ENCODE measurements at places on chromosomes 16 and 17.

DNA sequence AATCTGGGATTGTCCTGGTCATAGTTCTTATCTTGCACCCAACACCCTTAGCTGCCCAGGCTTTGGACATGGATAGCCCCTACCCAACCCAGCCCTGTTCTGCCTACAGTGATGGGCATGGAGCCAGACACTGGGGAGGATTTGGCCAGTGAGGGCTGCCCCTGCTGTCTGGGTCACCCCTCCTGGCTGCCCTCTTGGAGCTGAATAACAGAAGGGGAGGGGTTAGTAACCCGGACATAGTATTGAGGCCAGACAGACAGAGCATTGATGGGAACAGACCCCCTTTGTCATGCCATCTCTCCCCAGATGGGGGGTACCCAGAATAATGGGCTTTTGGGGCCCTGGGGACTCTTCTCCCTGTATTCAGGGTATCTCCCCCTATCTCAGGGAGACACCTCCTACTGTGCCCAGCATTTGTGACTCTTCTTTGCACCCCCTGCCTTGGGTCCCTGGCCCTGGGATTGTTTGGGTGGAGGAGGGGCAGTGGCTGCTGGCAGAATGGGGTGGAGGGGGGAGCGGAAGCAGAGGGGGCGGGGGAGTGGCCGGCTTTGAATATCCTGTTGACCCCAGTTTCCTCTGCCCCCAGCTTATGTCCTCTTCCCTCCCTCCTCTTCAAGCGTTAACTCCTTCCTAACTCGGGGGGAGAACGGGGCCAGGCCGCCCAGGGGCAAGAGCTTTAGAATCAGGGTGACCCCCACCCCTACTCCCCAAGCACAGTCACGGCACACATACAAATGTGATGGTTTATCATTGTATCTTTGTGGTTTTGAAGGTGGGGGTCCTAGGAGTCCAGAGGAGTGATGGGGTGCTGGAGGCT, 17.0 kb downstream of the GJD3 start:
- DNase-seq, result no peak

DNA sequence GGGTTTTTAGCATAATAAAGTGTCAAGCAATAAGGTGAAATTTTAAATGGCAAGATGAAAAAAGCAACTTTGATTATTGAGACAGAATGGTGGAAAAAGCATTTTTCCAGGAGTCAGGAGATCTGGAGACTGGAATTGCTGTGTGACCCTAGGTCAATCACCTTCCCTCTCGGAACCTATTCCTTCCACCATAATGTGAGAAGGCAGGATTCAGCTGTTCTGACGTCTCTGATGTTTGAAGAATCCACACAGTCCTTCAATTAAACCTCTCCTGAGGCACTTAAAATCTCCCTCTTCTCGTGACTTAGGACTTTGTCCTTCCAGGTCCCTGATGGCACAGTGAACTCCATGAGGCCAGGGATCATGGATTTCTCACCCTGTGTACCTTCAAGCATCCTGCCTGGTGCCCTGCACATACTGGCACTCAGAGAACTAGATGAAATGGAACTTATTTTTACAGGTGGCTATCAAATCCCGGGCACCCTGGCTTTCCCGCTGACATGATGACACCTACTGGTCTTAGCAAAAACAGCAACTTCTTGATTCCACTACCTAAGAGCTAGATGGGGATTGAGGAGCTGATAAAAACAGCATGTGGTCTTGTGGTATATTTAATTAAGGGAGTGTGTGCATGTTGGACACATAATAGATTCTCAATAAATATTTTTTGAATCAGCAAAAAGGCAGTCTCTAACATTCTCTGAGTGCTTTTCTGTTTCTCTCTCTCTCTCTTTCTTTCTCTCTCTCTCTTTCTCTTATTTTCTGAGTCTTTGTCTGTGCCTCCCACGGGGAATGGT, 2.3 kb upstream of the CCDC182 start:
- peak; percentile 43 for DNase-seq

- no peak for DNase-seq
Observed at GRCh38 chr17:50618300-50618699, 16.4 kb upstream of the ABCC3 start.

- DNase-seq, result no peak
Observed at GRCh38 chr16:1426734-1427471, 4.0 kb upstream of the PERCC1 start.

- DNase-seq, result no peak
Observed at GRCh38 chr16:15749371-15749770, 99.3 kb downstream of the NDE1 start.

- peak; percentile 40 for DNase-seq
Observed at GRCh38 chr17:7043497-7044198, at the start of gene SLC16A11. Gene SLC16A11, minus strand, starts transcription at chr17:7044092. Its CDS starts 579 bp downstream, at chr17:7043513.

DNA sequence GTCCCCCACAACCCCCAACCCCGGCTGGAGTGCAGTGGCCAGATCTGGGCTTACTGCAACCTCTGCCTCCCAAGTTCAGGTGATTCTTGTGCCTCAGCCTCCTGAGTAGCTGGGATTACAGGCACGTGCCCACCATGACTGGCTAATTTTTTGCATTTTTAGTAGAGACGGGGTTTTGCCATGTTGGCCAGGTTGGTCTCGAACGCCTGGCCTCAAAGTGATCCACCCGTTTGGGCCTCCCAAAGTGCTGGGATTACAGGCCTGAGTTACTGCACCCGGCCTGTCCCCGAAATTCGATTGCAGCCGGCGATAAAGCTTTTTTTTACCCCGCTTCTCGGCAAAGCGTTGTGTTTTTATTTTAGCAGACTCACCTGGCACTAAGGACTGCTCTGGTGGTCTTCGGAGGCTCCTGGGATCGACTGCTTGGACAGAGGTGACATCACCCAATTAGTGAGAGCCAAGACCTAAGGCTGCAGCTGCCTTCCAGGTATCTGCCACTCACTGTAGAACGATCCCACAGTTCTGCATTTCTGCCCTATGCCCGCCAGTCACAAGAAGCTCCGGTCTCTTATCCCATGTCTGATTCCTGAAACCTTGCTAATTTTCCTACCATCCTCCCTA, 82.2 kb upstream of the ARL4D start:
- no peak for DNase-seq

- no peak for DNase-seq
Observed at GRCh38 chr16:1828645-1829410, 1.8 kb downstream of the FAHD1 start.

DNA sequence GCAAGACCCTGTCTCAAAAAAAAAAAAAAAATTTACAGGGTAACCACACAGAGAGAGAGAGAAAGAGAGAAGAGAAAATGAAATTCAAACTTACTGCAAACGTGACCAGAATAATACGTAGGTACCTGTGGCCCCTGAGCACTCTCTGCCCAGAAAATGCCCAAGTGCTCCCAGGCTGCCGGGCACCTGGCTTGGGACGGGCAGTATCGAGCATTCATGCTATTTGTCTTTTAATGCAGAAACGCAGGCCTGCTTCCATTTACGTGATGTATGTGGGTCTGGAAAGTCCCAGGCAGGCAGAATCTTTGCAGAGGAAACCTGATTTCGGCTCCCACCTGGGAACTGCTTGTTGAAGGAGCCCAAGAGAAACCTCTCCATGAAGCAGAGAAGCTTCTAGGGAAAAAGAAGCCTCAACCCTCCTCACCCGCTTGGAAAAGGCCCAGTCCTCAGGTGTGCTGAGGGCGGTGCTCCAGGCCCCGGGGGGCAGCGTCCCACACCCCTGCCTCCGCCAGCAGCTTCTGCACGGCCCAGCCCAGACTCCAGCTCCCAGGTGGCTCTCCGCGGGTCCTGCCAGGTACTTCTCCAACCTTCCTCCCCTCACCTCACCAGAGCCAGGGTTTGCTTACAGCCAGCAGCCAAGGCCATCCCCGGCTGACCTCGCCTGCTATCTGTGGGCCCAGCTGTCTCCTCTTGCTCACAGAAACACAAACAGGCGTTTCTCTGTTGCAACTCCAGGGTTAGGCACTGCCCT, 14.0 kb downstream of the RPH3AL start:
- DNase-seq, result no peak

DNA sequence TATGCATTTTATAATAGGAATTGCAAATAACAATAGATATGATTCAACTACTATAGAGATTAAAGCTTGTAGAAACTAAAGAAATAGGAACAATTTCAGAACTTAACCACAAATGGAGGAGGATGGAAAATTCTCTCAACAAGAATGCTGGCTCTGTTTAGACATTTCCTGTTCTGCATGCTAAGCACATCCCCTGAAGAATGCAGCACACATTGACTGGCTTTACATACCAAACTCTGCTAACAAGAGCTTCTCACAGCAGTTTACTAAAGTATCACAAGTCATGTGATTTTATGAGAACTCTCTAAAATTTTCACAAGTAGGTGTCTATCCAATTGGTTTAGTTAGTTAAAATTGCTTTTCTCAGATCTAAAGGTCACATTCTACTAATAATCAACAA, 85.2 kb downstream of the SPAG9 start:
- DNase-seq, result no peak

DNA sequence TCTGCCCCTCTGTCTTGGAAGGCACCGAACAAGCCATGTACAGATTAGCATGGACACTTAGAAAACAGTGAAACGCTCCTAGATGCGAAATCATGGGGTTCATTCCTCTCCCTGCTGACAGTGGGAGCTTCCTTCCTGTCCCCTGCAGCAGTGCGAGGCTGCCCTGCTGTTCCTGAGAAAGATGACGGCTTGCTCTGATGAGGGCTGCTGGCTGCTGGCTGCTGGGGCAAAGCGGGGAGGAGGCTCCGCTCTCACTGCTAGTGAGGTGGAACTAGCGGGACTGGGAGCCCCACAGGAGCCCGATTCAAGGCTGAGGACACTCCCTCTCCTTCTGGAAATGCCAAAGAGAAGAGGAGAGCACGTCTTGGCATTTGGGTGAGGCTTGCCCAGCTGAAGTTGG, 25.9 kb upstream of the CACNG4 start:
- no peak for DNase-seq

DNA sequence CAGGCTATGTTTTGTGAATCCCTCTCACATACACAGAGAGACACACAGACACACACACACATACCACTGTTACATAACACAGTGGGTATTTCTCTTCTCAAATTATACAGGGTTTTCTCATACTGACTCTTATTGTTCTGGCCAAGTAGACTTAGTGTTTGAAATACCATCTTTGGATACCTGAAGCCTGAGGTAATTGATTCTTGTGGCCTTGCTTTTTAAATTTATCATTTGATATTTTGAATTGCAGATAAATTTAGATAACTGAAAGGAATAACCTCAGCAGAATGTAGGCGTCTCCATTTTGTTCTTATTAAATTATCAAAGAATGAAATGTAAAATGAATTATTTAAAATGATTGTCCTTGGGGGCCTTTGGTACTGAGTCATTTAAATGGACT, 223.8 kb downstream of the LGALS9B start:
- DNase-seq, result no peak

- no peak for DNase-seq
Observed at GRCh38 chr17:13001991-13002615, 15.7 kb downstream of the ELAC2 start.

- DNase-seq, result no peak
Observed at GRCh38 chr16:30700491-30700890, 1.5 kb downstream of the SRCAP start.

DNA sequence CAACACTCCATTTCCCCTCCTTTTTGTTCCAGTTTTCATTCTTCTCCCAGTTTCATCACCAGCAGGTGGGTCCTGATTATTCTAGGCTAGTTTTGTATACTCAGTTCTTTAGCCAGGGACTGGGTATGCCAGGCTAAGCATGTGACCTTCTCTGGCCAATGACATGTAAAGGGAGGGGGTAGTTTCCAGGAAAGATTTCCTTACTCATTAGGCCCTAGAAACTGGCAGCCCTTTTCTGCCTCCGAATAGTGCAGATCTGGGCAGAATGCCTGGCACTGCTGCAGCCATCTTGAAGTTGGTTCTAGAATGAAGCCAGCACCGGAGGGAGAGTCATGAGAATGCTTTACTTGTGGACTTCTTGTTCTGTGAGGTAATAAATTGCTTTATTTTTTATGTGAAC, 126.9 kb upstream of the AXIN2 start:
- DNase-seq, result no peak

DNA sequence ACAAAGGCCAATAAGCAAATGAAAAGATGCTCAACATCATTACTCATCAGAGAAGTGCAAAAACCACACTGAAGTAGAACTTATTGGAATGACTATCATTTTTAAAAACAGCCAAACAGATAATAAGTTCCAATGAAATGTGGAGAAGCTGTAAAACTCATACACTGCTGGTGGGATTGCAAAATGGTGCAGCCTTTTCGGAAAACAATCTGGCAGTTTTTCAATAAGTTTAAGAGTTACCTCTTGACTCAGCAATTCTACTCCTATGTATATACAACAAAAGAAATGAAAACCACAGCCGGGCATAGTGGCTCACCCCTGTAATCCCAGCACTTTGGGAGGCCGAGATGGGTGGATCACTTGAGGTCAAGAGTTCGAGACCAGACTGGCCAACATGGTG, 49.3 kb downstream of the AKAP10 start:
- no peak for DNase-seq

GRCh38 chr17:37375706-37376105, at the start of gene C17orf78:
Gene C17orf78, plus strand, starts transcription at chr17:37375985. Its CDS starts 108 bp downstream, at chr17:37376093.
- no peak for DNase-seq

DNA sequence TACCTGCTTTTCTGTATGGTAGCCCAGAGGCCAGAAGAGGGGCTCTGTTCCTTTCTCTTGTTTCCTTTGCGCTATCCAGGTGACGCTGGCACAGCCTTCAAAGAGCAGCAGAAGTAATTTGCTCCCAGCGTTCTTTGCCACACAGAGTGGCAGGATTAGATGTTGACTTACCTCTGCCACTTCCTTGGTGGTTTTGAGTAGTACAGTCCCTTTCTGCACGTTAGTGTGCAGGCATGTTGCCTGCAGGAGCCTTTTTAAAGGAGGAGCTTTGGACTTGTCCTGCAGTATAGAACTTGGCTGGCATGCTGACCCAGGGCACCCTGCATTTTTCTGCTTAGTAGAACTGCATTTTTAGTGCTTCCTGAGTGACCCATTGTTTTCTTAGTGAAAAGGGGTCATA, at the start of gene ABCC11:
Gene ABCC11 (minus strand): TSS at position 229 of the 400 bp plus-strand sequence. CDS start 15,618 bp downstream, outside the sequence.
- no peak for DNase-seq

DNA sequence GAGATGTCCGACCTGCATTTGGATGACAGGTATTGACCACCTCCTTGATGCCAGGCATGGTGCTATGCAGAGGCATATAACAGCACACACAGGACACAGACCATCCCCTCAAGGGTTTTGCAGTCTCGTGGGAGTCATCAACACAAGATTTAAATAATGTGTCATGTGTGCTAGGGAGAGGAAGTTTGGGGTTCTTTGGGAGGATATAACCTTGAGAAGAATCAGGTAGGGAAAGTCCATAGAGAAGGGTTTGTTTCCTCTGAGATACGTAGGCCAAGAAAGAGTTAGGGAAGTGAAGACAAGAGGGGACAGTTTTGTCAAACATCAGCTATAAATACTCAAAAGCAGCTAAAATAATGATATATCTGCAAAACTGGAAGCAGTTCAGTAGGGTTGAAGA, 215.9 kb upstream of the RBFOX1 start:
- DNase-seq, result no peak

- DNase-seq, result peak; percentile 51
Observed at GRCh38 chr17:48804936-48805411, 12.1 kb downstream of the TTLL6 start.

GRCh38 chr17:2889256-2889655, 93.0 kb downstream of the RAP1GAP2 start:
- no peak for DNase-seq

- DNase-seq, result no peak
Observed at GRCh38 chr16:57476546-57477410, 9.5 kb downstream of the DOK4 start.

- no peak for DNase-seq
Observed at GRCh38 chr17:47712330-47713023, 18.5 kb downstream of the TBKBP1 start.

- no peak for DNase-seq
Observed at GRCh38 chr17:9170853-9171252, 149.5 kb downstream of the NTN1 start.

Data from NCI-H1930 (cell line).